ENCODE measurements at places on chromosomes 1 and 21.

- no peak for DNase-seq
Observed at GRCh38 chr1:182625719-182626504, 21.7 kb upstream of the RGS16 start.

GRCh38 chr1:205191622-205192021 is 19.9 kb downstream of the DSTYK start:
- DNase-seq, result no peak

- DNase-seq, result no peak
Observed at GRCh38 chr1:151502035-151502700, 9.0 kb upstream of the CGN start.

DNA sequence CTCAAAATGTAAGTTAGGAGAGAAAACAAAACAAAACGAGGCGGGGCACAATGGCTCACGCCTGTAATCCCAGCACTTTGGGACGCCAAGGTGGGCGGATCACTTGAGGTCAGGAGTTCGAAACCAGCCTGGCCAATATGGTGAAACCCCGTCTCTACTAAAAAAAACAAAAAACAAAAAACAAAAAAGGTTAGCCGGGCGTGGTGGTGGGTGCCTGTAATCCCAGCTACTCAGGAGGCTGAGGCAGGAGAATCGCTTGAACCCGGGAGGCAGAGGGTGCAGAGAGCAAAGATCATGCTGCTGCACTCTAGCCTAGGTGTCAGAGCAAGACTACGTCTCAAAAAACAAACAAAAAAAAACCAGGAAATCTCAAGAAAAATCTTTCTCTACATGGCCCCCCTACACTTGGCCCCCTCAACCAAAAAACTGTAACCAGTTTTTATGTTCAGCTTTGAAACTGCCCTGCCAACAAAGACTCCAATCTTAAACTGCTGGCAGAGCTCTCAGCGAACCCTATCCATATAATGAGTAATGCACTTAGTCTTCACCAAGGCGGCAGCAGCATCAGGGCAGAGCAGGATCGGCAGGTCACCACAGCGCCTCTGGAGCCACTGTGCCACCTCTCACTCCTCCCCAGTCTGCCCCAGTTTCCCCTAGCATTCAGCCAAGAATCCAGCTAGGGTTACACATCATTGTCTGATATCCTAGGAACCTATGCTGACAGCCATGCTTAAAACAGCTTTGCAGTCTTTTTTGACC is 71.7 kb downstream of the JAK1 start:
- DNase-seq, result no peak

DNA sequence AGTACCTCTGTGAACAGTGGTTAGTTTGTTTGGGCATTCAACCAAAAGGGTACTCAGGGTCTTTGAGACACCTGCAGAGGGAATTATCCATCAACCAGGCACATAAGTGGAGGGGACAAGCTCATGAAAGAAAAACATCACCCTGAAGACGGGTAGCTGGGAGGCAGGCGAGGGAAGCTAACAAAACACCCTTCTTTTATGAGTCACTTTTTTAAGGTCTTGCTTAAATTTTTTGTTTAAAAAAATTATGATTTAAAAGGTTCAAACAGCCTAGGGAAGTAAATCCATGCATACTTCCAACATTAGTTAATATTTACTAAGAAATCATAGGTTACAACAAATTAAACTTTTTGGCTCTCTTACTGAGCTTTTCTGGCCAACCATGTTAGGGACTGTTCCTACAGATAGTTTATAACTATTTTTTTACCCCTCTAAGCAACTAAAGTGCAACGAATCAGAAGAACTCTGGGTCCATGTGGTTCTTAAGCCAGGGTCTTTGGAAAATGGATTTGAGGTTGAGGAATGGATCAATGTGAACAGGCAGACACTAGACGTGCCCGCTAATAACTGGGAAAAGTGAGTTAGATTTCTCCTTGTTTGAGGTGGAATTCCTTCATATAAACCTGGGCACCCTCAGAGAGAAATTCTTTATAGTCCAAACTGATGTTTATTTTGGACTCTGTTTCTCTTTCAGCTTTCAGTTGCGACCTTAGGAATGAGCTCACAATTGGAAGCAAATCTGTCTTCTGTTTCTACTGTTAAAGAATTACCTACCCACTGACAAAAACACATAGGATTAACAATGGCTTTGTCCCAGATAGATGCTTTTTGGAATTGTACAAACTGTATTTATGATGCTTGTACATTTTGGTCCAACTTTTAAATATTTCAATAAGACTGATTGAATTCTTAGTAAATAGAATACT is 123.0 kb downstream of the LYPLAL1 start:
- DNase-seq, result no peak

GRCh38 chr21:43210454-43211071 is 41.8 kb downstream of the CRYAA start:
- DNase-seq, result no peak

DNA sequence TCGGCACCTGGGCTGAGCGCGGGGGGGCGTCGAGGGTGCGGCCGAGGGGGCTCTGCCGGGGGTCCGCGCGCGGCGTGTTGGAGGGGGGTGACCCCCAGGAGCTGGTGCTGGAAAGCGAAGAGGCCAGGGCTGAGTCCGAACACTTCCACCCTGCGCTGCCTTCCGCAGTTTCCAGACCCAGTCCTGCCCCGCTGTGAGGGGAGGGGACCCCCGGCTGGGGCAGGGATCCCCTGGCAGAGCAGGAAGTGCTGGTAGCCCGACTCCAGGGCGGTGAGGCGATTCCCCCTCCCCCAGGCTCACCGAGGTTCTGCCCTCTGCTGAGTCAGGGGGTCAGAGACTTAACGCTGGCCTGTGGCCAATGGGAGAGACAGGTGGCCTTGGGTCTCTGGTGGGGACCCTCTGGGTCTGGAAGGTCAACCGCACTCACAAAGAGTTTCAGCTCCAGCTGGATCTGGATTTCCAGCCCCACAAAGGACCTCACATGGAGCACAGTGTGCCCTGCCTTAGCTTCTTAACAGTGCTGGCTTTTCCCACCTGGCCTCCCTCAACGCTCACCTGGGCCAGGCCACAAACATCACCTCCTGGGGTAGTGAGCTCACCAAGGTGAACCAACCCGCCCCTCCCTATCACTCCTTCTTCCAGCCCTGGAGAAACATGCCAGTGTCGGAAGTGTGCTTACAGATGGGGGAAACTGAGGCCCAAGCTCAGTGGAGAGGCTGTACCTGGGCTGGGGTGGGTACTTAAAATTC is 39.8 kb upstream of the SYNC start:
- DNase-seq, result no peak

- DNase-seq, result no peak
Observed at GRCh38 chr1:232635279-232635678, 5.3 kb upstream of the SIPA1L2 start.

DNA sequence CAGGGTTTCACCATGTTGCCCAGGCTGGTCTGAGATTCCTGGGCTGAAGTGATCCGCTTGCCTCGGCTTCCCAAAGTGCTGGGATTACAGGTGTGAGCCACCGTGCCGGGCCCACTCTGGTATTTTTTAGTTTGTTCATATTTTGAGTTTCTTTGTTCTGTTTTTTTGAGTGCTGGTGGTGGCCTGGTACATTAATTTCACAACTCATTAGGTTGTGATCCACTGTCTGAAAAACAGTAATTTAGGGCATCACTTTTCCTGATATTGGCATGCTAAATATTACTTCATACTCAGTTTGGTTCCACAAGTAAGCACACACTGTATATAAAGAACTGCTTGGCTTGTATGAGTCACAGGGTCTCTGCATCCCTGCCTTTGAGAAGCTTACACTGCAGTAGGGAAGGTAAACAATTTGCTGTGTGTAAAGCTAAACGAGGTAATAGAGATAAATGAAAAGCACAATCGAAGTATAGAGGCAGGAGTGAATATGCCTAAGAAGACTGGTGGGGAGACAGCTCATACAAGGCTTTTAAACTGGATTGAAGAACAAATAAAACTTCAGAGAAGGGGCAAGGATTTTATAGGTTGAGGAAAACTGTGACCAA is 7.7 kb downstream of the SNX27 start:
- DNase-seq, result no peak

GRCh38 chr1:3275471-3276340 is 178.8 kb upstream of the ARHGEF16 start:
- no peak for DNase-seq

DNA sequence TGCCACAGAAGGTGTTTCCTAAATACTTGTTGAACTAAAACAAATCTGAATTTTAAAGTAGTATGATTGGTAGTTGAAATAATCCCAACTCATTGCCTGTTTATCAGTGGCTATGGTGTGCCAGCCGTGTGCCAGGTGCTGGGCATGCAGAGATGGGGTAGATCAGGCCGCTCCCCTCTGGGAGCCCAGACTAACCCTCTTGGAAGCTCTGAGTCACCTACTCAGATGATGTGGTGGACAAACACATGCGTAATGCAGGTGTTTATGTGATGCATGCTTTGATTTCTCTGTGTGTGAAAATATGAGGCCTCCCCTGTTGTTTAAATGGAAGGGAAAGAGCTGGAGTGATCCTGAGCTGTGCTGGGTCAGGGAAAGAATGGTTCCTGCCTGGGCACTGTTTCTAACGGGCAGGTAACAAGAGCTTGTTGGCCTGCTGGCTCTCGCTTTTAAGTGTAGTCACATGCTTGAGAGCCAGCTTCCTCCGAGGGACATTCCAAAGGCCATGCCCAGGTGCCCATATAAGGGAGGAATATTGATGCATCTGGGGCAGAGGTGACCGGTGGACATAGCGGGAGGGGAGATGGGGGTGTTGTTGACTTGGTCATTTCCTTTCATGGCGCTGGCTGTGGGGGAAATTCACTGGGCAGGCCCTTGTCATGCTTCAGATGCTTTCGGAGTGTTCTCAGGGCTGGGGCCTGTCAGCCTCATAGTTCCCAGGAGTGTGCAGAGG is 10.2 kb downstream of the MFN2 start:
- no peak for DNase-seq

DNA sequence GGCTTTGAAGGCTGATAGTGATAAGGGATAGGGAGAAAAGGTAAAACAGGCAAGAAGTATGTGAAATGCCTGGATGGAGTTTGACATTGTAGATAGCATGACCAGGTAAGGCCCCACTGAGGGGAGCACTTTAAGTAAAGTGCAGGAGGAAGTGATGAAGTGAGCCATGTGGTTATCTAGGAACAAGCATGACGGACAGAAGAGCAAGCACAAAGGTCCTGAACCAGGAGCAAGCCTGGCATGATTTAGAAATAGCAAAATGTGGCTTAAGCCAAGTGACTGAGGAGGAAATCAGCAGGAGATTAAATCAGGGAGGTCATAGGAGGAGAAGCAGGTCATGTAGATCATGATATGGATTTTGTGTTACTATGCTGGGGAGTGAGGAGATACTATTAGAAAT is 129.2 kb downstream of the GLUL start:
- no peak for DNase-seq

DNA sequence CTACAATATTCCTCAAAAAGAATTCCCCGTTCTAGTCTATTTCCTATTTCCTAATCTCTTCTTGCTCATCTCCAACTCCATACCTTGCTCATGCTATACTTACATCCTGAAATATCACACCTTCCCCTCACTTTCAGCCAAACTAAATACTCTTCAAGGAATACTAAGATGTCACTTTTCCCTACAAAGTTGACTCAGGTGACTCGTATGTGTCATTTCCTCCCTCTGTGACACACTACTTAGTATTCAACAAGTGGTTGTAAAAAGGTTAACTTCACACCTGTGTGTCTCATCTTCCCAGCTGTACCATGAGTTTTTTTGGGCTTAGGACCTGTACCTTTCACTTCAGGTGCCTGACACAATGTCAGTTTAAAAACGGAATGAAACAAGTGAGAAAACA is 81.9 kb upstream of the LBR start:
- no peak for DNase-seq

DNA sequence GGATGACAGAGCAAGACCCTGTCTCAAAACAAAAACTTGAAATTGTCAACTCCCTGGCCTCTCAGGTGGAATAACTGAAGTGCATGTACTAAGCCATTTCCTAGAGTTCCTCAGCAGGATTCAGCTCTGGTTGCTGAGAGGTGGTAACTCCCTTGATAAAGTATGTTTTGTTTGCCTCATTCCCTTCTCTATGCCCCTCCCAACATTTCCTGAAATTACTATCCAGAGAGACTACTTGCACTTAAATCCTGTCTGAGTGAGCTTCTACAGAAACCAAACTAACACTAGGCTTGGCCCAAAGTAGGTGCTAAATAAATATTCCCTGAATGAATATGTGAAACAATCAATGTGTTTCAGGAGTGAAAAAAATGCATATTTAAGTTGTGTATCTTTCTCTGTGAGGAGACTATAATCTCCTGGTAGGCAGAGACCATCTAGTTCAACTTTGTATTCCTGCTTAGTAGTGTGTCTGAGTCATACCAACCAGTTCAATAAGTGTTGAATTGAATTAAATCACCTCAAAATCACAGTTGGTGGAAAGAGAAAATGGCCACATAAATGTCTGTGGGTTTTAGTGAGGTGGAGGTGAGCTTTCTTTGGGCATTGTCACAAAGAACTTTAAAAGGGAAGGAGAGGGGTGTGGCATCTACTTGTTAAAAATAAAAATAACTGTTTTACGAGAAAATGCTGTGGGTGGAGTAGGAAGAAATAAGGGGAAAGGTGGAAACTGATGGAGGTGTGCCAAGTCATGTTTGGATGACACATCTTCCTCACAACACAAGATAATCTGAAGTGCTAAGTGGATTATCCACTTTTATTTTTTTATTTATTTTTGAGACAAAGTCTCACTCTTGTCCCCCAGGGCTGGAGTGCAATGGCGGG is 12.6 kb downstream of the RIMKLA start:
- no peak for DNase-seq

DNA sequence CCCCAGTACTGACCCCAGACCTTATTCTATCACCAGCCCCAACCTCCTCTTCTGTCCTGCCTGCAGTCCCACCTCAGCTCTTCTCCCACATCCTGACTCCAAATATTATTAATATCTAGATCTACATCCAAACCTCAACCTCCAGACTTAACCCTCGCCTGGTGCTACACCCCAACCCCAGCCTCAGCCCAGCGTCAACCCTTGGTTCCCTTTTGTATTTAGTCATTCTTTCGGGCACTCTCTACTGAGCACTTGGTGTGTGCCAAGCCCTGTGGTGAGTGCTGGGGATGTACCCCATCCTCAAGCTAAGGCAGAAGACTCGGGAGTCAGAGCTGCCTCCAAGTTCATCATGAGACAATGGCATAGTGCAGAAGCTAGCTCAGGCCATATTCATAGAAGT is 1.1 kb downstream of the SHISAL2A start:
- DNase-seq, result no peak

DNA sequence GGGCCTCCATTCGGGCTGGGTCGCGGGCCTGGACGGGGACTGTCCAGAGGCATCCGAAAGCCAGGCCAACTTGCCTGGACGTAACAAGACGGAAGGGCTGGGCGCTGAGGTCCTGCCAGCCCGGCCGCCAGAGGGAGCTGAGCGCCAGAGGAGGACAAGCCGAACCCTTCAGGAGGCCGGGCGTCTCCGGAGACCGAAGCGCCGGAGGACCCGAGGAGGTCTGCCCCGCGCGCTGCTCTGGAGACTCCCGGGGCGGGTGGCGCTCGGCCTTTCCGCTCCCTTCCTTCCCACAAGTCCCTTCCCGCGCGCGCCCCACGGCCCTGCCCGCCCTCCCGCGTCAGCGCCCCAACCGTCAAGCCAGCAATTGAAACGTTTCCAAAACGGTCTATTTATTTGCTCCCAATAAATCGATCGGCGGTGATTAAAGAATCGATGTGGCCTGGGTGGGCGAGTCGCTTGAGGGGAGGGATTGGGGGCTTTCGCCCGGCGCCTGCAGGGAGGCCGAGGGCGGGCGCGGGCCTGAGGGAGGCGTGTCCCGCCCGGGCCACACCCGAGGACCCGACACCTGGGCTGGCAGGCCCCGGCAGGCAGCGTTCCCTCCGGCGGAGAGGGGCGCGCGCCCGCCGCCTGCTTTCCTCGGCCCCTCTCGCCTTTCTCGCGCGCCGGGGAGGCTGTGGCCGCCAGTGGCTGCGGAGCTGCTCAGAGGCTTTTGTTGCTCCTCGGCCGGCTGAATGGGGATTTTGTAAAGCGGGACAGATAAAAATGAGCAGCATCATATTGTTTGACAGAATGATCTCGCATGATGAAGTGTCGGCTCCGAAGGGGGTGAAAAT is 5.2 kb upstream of the FOXD3 start:
- no peak for DNase-seq

All from DND-41 (cell line).